ENCODE measurements at places on chromosomes 1 and 21.

- no peak for DNase-seq
Observed at GRCh38 chr1:39632323-39632681, 7.1 kb downstream of the HEYL start.

DNA sequence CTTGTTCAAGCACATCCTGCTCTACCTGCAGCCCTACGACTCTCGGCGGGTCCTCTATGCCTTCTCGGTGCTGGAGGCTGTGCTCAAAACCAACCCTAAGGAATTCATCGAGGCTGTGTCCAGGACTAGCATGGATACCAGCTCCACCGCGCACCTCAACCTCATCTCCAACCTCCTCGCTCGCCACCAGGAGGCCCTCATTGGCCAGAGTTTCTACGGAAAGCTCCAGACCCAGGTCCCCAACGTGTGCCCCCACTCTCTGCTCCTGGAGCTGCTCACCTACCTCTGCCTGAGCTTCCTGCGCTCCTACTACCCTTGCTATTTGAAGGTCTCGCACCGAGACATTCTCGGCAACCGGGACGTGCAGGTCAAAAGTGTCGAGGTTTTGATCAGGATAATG lies 74.3 kb upstream of the MORC3 start:
- DNase-seq: no peak

GRCh38 chr1:58515794-58516401 lies 30.6 kb downstream of the OMA1 start:
- no peak for DNase-seq

DNA sequence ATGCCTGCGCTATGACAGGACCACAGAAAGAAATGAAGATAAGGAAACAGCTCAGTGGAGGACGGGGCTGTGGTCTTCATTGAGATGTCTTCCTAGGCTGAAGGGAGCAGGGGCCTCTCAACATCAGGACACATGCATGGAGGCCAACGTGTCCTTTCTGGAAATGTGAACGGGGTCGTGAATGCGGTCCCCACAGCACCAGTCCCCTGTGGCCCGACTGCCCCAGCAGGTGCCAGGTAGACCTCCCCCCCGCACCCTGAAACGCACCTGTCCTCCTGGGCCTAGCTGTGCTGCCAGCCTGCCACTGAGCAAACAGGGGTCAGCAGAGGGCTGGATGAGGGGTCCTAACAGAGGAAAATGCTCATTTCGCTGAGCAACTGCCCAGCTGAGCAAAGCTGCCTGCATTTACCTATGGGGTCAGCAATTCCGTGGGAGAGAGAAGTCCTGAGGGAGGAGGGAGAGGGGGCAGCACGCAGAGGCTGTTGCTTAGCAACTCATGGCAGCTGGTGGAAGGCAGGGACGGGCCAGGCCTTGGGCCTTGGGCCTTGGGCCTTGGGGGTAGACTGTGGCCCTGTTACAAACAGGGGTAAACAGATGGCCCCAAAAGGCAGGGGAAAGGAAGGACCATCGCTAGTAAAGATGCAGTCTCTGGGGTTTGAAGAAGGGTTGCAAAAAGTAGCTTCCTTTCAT lies 77.4 kb downstream of the NPHP4 start:
- DNase-seq: no peak

DNA sequence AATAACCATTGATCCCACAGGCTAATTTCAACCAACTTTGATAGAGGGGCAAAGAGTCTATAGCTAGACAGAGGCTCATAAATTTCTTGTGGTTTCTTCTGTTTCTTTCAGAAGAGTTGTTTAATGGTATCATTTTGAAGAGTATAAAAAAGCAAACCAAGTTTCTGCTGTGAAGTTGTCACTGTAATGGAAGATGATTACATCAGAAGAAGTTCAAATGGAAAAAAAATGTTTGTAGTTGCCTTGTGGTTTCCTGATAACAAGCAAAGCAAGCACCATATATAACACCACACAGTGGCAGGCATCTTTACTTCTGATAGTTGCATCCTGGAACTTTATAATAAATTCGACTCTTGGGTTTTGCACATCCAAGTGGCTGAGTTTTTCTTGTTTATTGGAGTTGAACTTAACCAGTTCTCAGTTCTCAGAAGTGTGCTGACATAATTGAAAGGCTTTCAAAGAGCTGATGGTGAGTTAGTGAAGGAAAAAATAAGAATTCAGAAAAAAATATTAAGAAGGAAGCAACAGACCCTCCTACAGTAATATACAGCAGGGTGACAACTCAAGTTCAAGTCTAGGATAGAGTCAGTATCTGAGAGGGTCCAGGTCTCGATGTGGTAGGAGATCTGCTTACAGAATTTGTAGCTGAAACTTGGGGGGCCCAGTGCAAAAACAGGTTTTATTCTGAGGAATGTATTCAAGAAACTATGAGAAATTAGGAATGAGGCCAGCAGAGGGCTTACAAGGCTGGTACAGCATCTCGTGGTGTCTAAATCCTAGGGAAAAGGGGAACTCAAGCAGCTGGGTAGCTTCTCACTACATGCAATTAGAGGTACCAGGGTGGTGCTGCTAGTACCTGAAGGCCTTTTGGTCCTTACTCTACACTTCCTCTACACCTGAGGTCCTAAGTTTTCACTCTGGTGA lies 123.5 kb downstream of the CRB1 start:
- no peak for DNase-seq

DNA sequence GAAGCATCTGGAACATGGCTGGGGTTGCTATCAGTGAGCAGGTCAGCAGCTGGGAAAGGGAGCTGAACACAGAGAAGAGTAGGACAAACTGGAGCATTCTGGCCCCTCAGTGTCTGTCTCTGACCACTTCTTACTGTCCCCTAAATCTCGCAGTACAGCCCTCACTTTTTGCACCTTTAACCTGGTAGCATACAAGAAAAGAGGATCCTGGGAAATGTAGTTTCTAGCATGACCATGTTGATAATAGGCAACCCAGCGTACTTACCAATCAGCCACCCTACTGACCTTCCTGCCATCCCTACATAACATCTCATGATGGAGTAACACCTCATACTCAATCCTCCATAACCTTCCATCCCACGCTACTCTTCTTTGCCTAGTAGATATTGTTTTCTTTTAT lies 99.1 kb upstream of the RAVER2 start:
- no peak for DNase-seq

DNA sequence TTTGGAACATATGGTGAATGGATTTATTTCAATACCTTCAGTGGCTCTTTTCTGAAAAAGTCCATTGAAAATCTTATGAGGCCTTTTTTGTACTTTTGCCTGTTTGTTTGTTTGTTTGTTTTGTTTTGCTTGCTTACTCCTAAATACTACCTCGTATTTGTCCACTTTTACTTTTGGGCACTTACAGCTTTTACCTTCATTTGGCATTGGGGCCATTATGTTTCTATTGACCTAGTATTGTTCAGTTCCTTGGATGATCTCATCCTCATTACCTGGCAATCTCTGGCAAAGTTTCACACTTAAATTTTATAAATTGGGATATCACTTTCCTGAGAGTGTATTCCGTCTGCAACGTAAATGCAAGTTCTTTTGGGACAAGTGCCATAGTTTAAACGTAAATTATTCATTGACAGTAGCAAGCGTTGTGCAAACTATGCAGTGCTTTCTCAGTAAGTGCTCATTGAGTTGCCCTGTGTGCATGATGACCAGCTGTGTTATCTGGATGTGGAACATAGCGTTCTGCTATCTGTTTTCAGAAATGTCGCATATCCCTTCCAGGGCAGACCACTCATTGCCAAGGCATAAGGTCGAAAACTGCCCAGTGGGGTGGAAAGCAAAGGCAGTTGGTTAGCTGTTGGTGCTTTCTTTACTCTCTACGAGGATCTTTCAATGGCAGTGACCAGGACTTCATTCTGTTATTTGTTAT lies 51.1 kb downstream of the LRRC8D start:
- DNase-seq: no peak

DNA sequence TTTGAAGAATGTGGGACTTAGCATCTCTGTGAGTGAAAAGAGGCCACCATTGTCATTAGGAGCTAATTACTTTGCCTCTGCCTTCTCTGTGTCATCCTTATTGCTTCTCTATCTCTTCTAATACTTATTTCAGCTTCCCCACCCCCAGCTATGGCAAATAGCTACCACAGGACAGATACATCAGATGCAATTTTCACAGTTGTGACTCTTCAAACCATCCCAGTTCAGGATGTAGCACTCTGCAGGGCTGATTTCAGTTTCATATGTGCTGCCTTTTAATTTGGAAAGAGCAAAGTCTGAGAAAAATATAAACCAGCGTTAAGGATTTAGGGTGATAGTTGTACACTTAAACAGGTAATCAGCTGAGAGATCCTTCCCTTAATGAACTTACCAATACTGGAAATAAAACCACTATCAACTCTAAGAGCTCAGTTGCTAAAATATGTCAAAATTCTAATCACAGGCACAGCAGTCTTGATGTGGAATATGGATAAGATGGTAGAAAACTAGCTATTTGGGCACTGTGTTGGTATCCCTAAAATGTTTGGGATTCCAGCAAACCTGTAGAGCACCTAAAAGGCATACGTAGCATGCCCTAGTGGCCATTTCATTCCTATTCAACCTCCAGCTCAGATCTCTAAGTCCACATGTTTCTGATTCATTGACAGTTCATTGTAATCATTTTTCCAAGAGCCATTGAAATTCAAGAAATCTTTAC lies 148.4 kb downstream of the SYT2 start:
- DNase-seq: no peak

GRCh38 chr1:167198518-167199133 lies 22.1 kb upstream of the POU2F1 start:
- DNase-seq: no peak

DNA sequence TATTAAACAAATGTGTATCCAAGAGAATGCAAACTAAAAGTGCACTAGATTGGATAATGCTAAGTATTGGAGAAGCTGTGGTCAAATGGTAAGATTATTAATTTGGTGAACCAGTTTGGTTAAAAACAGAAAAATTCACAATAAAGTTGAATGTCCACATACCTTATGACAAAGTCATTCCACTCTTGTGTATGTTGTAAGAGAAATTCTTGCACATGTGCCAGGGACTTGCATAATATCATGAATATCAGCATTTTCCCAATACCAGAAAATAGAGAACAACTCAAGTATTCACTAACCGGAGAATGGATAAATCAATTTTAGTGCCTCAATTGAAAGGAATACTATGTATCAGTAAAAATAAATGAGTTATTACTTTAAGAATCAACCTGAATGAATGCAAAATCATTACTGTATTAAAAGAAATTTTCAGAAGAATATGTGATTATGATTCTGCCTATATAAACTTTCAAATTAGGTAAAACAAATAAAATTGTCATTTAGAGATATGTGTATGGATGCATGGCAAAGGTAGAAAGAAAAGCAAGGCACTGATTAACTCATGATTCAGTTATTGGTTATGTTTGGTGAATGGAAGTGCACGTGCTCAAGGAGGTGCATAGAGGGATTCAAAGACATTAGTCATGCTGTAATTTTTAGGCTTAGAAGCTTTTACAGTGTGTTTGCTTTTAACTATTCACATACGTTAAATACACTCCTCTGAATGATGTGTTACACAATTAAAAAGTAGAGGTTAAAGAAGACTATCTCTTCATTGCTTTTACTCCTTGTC lies 217.4 kb upstream of the KCNK2 start:
- DNase-seq: no peak

DNA sequence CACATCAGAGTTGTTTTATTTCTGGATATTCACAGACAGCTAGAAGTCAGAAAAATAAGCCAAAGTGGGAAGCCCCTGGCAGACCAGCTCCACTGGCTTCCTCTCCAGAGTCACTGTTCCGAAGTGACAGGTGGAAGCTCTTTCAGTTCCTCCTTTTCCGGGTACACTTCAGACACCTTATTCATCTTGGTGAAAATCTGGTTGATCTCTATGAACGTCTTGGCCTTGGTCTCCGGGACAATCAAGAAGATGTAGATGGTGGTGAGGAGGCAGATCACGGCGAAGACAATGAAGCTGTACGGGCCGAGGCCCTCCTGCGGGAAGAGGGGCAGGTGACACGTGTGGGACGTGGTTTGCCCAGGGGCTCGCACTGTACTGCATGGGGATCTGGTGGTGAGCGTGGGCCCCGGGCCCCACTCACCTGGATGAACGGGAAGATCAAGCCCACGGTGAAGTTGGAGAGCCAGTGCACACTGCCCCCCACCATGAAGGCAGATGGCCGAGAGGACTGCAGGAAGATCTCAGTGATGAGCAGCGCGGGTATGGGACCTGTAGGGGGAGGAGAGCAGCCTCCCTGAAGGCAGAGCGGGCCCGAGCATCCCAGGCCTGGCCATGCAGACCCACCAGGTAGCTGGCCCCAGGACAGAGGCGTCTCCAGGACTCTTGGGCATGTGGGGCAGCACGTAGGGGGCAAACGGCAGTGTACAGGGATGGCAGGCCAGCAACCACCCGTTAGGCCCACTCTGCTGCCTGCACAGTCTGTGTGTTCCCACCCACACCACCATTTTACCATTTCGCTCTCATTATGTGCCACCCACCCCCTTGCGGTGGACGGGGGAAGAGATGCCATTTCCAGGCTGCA lies 11.5 kb upstream of the SLC2A7 start:
- DNase-seq: no peak

DNA sequence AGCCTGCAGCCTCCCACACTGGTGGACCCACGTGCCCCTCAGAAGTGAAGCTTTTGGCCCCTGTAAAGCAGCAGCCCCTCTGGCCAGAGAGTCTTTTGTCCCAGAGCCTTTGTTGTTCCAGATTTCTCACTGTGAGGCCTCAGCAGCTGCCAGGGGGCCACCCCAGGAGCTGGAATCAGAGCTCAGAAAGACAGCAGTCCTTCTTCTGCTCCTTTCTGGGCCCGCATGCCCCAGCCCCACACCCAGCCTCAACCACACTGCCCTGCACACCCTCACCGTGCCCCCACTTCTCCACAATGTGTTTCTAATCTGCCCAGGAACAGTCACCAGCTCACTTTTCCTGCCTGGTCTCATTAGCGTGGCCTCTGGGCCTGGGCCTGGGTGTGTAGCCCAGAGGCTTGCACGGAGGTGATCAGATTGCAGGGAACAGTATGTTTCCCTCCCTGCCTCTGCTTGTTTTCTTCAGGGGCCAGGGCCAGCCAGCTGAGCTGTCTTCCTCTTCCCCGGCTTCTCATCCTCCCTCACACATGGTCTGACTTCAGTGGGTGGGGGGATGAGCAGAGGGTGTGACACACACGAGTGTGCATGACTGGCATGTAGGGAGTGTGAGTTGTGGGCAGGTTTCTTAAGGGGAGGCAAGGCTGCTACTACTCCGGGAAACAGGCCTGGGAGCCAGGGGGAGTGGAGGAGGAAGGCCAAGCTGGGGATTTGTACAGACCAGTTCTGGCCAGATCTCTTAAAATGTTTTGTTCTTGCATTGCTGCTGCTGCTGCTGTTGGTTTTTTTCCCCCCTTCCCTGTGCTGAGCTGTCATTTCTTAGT lies 82.5 kb upstream of the ZNF648 start:
- no peak for DNase-seq
